ENCODE measurements at places on chromosomes 3 and 15.
A peak's percentile ranks its signal among the peaks of the same experiment; 100 is the strongest.

DNA sequence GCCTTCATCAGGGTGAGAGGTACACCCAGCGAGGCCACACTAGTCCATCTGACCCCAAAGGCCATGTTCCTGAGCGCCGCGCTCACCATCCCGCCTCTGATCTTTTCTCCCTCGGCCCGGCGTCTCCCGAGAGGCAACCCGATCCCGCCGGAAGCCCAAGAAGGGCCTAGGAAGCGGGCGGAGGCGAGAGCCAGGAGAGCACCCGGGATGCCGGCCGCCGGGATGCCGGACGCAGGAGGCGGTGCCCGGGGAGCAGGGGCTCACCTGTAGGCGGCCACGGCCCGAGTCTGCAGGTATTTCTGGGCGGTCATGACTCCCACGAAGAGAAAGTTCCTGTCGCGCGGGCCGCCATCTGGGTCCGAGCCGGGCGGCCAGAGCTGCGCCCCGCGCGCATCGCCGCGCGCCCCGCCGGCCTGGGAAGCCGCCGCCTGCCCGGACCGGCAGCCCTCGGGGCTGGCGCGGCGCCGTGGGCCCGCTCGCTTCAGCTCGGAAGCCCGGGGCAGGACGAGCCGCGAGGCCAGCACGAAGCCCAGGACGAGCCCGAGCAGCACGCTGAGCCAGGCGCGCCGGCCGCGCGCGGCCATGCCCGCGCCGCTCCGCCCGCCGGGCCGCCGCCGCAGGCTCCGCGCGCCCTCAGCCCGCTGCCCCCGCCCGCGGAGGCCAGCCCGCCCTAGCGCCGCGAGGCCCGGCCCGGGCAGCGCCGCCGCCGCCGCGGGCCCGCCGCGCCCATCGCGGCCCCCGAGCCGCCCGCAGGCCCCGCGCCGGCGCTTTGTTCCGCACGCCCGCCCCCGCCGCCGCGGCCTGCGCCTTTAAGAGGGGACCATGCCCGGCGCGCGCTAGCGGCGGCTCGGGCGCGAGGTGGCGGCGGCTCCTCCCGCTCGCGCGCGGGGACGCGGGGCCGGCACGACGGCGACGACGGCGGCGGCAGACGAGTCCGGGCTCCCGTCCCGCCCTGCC is 697 bp downstream of the CHSY1 start:
- peak; percentile 76 for DNase-seq

DNA sequence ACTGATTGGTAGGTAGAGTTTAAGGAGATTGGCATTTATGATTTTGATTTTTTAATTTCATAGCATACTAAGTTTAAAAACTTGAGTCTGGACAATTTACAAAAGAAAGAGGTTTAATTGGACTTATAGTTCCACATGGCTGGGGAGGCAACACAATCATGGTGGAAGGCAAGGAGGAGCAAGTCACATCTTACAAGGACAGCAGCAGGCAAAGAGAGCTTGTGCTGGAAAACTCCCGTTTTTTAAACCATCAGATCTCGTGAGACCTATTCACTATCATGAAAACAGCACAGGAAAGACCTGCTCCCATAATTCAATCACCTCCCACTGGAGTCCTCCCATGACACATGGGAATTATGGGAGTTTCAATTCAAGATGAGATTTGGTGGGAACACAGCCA is 630.9 kb upstream of the NR2F2 start:
- no peak for DNase-seq

DNA sequence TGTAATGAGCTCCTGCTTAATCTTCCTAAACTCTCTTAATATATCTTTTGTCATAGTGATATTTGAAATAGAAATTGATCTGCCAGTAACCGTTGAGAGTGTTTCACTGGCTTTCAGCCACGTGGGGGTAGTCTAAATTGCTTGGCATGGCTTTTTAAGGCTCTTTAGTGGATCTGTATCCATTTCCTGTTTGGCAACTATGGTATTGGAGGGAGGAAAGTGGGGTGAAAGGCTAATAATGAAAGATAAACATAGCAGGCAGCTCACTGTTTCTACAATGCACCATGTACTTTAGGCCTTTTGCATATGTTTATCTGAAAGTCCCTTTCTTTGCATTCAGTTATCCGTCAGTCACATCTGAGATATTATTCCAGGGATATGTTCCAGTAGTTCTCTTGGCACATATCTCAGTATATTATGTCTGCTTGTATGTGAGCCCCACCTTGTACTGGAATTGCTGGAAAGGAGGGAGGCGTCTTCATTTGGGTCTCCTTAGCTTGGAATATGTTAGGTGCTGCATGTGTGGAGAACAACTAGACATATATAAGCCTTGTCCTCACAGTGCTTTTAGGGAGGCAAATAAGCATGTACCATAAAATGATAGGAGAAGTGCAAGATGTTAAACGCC is 10.8 kb downstream of the TOPAZ1 start:
- DNase-seq, result no peak

GRCh38 chr3:158671821-158672214 is 630 bp downstream of the LXN start:
- no peak for DNase-seq

DNA sequence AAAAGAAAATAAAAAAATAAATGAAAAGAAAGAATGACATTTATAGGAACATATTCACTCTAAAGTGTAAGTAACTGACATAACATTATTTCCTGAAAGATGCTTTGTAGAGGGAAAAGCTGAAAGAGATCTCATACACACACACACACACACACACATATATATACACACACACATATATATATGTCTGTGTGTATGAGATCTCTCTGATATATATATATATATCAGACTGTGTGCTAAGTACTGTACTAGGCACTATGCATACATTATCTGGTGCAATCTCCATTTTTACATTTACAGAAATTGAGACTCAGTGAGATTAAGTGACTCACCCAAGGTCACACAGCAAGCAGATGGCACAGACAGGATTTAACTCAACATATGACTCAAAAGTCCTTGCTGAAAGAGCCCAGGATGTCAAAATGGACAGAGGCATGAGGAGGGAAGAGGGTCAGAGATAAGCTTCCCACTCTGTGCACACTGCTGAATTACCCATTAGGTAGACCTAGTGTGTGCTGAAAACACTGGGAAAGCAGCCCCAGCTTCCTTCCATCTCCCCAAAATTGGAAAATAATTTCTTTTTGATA is 15.0 kb downstream of the BHLHE40 start:
- DNase-seq, result no peak

GRCh38 chr3:53941184-53941583 is 49.5 kb upstream of the SELENOK start:
- no peak for DNase-seq

DNA sequence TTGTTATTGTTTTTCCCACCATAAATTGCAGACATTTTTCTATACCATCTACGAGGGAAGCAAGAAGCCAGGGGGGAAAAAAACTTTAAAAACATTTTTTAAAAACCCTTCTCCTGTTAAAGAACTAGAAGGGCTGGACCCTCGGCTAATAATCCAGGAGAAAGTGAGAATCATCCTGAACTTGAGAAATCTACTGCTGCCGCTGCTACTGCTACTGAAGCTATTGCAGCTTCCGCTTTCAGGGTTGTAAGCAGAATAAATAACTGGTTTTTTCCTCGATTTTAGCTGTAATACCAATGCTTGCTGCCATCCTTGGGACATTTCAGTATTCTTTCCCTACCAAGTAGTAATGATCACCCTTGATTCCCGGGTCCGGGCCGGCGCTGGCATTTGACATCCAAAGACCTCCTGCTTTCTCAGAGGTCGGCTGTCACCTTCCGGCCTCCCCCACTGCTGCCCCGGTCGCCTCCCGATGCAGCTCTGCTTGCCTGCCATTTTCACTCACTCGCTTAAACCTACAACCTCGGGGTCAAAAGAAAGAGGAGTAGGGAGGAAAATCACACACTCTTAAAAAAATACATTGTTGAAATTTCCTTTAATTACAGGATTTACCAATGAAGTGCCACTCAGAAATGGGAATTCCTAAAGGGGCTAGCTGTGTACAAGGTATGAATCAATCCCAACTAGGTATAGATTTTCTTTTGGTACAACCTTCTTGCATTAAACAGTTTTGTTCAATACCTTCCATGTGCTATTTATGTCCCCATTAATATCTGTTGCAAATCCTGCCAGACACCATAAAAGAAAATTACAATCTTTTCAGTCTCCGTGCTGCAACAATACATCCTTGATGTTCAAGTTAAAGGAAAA is 674 bp upstream of the MECOM start:
- no peak for DNase-seq

DNA sequence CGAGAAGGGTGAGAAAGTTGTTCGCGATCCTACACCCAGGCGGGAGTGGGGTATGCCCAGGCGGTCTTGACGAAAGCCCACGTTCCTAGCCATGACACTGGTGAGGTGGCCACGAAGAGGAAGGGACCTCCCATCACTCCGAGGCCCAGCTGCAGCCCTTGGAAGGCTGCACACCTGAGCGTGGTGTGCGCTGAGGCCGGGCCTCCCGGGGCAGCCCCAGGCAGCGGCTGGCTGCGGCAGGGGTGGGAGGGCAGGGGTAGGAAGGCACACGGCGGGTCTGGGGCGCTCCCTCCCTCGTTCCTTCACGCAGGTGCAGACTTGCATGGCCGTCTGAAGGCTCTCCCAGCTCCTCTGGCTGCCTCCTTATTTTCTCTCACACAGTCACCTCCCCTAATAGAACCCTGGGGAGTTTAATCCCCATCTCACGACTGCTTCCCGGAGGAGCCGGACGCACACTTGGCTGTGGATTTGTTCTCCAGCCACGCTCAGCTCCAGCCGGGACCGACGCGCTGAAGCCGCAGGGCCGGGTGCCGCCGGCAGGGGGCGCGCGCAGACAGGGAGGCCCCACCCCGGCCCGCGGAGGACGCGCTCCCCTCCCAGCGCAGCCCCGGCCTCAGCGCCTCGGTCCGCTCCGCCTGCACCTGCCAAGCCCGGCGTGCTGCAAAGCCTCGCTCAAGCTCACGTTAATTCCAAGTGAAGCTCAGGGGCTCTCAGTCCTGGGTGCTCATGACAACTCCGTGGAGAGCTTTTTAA is 37.8 kb upstream of the MUC4 start:
- DNase-seq, result no peak

DNA sequence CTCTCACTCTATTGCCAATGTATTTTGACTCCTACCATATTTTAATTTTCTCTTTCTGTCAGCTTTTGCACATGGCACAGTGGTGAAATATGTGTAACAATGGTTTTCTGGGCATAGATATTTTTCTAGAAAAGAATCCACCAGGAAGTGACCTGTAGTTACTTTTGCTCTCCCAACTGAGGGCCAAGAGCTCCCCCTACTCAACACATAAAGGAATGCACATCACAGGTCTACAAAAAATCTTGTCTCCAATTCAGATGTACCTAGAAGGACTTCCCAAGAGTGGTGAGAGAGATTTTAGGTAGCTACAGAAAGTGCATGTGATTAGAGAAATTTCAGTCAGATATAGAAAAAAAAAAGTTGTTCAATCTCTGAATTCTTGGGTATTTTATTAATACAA is 15.6 kb downstream of the CPA3 start:
- DNase-seq, result no peak

DNA sequence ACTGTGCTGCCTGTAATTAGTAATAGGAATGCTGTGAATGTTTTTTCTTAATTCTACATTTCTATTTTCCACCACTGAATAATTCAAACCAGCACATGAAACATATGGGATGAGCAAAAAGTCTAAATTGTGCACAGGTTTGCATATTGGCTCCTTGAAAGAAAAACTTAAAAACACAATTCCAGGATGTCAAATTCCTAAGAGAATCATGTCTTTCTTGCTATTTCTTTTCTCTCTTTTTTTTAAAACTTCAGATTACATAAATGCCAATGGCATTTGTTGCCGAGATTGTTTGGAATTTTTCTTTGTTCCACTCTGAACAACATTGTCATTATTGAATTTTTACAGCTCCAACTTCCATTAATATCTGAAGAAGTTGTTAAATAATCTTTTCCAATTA is 60.8 kb downstream of the VGLL3 start:
- DNase-seq, result no peak

DNA sequence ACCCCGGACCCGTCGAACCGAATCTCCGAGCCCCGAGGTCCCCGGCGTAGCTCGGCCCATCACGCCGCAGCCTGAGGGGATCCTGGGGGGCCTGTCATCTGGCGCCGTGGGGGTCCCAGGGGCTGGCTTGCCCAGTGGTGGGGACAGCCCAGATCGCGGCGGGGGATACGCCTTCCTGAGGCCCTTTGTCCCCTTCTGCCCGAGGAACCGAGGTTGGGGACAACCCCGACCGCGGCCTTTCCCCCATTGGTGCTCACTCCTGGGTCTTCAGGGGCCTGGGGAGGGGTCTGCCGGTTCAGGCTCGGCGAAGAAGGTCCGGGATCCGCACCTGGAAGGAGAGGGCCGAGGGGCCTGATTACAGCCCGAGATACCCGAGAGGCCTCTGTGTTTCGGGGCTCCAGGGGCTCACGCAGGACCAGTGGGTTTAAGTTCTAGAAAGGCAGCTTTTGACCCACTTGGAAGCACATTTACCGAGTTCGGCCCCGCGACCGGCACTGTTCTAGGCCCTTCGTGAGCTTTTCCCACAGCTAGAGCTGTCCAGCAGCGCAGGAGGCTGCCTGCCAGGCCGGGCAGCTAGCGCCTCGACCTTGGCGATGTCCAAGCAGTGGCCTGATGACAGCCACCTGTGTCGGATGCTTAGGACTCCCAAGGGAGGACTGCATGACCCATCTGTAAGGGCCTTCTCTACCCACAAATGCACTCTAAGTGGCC is 504 bp downstream of the ABHD2 start:
- peak; percentile 70 for DNase-seq

- no peak for DNase-seq
Observed at GRCh38 chr3:107044677-107045076, 332.6 kb upstream of the CCDC54 start.

- DNase-seq, result no peak
Observed at GRCh38 chr3:166706094-166706493, 674.0 kb downstream of the ZBBX start.

DNA sequence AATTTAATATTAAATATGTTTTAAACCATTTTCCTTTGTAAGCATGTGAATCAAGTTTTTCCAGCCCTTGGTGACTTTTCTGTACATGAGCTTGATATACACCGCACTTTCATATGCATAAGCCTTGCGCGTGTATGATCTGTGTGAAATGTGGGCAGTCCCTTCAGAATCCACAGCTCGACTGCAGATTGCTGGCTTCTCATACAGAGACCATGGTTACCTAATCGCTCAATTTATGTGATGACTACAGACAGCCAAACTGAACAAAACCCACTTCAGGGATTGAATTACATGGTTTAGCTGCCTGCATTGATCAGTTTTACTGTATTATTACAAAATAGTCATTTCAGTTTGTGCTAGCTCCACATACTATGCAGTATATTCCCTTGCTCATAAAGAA is 212.3 kb upstream of the NECTIN3 start:
- no peak for DNase-seq

- DNase-seq, result no peak
Observed at GRCh38 chr3:181613813-181614212, 97.9 kb upstream of the SOX2 start.

DNA sequence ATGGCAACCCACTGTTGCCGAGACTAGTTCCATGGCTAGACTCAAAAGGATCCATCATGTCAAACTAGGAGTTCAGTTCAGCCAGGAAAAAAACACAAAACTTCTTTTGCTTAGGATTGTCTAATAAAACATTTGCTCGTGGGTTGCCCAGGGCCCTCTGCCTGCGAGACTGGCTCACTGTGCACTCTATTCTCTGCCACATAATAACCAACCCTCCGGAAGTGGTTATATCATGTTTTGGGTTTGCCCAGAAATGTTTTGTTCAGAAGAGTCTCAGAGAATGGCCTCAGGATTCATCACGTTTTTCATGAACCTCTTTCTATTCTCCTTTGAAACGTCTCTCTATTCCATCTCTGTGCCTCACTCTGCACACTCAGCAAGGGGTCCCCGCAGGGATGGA is 216.1 kb downstream of the SV2B start:
- no peak for DNase-seq

- DNase-seq, result no peak
Observed at GRCh38 chr15:59828263-59828662, 139.1 kb upstream of the BNIP2 start.

- no peak for DNase-seq
Observed at GRCh38 chr15:58805095-58805494, 34.0 kb downstream of the MINDY2 start.
